ENCODE measurements at places on chromosomes 2 and 18. TPM values are rescaled to one million over a fixed set of nuclear protein-coding genes. Genes with fewer than 3 reads are reported as not detected.

DBI gene
- polyA plus RNA-seq, result 245 TPM

- no peak for DNase-seq
These were observed 440.9 kb downstream of the PTPRM start for GRCh38 chr18:8008033-8008432.

ATOH8 gene
- polyA plus RNA-seq, result 13.0 TPM

- no peak for DNase-seq
These were observed 546.7 kb downstream of the EPHA4 start for GRCh38 chr2:221025398-221025797.

- no peak for DNase-seq
These were observed 9.7 kb downstream of the NEUROD1 start for GRCh38 chr2:181670632-181671031.

DNA sequence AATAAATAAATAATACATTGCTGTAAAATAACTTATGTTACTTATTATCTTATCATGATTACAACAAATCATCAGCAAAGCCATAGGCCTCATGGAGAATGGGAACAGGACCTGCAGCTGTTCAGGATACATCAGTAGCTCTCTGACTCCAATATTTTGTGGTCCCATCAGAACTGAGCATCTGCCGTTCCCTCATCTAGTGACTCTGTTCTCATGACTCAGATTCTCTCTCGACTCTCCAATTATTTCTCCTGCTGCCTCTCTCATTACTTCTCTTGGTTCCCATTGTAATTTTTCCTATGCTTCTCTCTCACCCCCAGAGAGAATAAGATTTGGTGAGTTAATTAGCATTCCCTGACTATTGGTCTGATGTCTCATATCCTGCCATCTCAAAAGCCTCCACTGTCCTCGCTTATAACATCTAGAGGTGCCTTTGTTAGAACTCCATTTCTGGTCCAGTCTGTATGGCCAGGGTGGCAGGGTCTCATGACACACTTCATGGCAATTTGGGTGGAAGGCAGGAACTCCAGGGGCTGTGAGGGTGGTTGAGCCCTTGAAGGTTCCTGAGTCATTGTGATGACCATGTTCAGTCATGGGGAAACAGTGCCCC lies 78.0 kb upstream of the TANC1 start:
- DNase-seq, result no peak

GRCh38 chr18:59631583-59632181 lies 65.5 kb downstream of the CCBE1 start:
- DNase-seq, result no peak

NLRC4 gene
- polyA plus RNA-seq, result 0.98 TPM

DNA sequence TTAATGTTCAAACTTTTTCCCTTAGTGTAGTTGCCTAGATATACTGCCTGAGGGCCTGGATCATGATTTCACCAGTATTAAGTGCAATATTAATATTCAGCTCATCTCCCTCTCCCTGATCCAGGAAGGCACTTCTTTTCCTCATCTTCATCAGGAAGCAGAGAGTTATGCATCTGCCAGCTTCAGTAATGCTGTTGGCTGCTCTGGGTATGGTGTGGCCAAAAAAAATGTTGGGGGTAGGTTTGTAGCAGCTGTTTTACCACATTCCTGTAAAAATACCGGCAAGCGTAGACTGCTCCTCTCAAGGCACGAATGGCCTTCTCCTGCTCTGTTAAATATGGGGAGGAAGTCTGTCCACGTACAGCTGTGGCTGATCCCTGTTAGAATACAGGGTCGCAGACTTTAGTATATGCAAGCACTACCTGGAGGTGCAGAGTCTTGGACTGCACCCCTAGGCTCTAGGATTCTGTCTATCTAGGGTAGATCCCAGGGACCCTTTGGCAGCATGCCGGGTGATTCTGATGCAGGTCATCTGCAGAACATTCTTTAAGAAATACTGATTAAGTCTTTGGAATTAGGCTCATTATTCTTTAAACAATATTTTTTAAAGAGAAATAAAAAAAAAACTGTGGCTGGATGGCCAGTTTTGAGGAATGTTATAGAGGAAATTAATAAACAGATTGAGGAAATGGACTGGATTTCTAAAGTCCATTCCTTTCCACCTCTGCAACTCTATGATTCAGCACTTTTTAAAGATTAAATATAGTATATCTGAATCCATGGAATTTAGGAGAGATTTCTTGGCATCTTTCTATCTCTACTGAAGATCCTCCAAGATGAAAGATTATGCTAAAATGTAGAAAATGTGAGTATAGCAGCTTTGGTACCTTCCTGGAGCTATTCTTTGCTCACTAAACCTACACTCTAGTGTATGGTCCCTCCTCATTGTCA lies 21.0 kb upstream of the GLS start:
- no peak for DNase-seq

- DNase-seq, result no peak
These were observed 96.8 kb upstream of the THUMPD2 start for GRCh38 chr2:39875914-39876267.

ERFE gene
- polyA plus RNA-seq, result 7.3 TPM

TEX44 gene
- not detected for polyA plus RNA-seq

GRCh38 chr2:237092920-237093781 lies 7.5 kb downstream of the COPS8 start:
- peak; percentile 27 for DNase-seq

DNA sequence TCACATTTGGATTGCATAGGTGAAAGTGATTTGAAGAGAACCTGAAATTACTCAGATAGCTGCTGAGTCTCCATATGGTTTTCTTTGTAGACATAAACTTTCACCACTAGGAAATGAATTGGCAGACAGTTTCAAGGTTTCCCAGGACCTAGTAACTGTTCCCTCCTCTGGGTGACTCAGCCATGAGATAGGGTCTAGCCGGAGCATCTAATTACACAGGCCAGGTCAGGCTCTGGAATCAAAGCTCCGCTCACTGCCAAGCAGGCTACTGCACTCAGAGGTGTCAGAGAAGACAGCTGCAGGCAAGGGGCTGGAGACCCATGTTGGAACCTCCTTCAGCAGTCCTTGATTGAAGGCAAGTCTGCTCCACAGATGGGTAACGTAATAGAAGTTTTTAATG lies 429.2 kb downstream of the TNS1 start:
- no peak for DNase-seq

DNA sequence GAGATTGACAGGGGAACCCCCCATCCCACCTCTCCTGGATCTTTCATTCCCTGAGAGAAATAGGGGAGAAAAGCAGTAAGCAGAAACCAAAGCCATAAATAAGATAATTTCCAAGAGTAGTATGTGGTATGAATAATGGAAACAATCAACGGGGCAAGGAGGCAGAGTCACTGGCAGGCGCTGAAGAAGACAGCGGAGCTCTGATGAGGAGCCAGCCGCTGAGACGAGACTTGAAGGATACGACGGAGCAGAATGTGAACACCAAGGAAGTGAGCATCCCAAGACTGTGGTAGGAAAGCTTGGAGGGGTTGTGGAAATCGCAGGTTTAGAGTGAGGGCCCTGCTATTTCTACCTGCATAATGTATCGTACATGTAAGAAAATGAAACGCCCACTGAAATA lies 93.6 kb upstream of the CBLN2 start:
- no peak for DNase-seq

Data from renal pelvis (tissue), 12 donors.